ENCODE measurements at places on chromosomes 4 and X.

DNA sequence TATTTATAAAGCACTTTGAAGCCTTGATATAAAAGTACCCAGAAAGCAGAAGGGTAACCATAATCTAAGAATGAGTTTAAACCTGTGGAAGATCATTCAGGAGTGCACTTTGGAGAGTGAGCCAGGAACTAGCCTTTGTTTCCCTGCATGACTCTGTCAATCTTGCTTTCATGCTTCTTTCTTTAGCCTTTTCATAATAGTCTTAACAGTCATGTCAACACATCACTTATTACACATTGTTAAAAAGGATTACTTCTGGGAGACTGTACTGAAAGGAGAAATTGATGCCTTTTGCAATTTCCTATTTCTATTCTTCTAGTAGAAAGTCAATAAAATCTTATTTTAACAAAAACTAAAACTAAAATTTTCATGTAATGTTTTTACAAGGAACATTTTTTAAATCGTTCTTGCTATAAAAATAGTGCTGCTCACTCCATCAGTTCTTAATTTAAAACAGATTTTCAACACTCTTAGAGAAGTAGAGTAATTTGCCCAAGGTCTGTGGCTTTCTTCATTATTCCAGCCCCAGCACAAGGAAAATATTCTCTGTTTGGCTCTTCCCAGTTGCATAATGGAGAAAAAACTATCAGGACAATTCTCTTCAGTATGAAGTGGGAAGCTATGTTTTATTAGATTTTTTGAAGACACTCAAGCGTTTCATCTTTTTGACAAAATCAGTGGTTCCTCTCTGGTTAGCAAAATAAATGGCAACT lies 35.4 kb upstream of the SPP1 start:
- DNase-seq, result no peak

- no peak for DNase-seq
Observed at GRCh38 chrX:139126493-139126892, 404.0 kb upstream of the F9 start.

DNA sequence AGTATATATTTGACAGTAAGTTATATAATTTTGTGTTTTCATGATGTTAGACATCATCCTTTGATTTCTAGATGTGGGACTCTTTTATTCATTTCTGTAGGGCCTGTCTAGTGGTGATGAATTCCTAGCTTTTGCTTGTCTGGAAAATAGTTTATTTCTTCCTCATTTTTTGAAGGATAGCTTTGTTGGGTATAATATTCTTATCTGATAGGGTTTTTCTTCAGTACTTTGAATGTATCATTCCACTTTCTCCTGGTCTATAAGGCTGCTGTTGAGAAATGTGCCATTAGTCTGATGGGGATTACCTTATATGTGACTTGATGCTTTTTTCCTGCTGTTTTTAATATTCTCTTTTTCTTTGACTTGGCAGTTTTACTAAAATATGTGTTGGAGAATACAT lies 1104.5 kb downstream of the FAT4 start:
- DNase-seq, result no peak

- DNase-seq, result no peak
Observed at GRCh38 chr4:177225605-177226004, 84.1 kb upstream of the NEIL3 start.

- no peak for DNase-seq
Observed at GRCh38 chr4:128847082-128847724, 37.7 kb downstream of the JADE1 start.

GRCh38 chr4:88818631-88819470 lies 121.2 kb upstream of the NAP1L5 start:
- peak; percentile 24 for DNase-seq

DNA sequence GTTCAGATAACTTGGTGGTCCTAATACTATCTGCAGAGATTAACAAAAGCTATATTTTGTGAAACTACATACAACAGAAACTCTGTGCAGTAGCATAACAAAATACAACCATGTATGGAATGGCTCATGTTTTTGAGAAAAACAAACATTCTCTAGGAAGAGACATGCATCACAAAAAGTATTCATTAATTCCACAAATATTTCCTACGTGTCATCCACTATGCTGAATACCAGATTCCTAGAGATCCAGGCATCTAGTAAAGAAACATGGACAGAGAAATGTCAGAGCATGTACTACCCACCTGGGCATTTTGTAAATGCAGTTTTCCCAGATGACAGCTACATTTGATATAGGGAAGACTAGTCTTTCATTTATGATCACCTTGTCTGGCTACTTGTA lies 248.1 kb downstream of the OPHN1 start:
- DNase-seq, result no peak

DNA sequence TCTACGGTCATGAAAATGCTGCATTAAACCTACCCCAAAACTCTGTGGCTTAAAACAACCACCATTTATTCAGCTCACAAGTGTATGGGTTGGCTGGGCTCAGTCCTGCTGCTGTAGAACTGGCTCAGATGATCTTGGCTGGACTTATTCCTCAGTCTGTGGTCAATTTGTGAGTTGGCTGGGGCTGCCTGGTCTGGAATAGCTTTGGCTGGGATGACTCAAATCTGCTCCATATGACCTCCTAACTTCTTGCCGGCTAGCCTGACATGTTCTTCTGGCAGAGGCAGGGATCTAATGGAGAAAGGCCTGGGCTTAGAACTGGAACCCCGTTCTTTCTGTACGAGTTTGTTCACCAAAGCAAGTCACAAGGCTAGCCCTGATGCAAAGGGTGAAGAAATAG lies 71.7 kb downstream of the CFAP299 start:
- no peak for DNase-seq

DNA sequence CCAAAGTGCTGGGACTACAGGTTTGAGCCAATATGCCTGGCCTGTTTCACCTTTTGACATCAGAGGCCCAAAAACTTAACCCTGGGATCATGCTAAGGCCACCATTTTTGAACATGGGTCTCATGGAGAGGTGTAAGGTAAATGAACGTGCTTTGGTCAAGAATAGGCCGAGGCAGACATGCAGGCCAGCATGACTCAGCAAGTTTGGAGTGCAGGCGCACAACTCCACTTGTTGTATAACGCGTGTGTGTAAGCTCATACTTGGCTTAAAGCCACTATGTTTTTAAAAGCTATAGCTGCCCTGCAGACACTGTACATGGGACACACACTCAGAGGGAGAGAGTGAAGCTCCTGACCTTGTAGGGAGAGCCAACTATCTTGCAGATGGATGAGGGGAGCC lies 43.8 kb upstream of the HPSE start:
- no peak for DNase-seq

DNA sequence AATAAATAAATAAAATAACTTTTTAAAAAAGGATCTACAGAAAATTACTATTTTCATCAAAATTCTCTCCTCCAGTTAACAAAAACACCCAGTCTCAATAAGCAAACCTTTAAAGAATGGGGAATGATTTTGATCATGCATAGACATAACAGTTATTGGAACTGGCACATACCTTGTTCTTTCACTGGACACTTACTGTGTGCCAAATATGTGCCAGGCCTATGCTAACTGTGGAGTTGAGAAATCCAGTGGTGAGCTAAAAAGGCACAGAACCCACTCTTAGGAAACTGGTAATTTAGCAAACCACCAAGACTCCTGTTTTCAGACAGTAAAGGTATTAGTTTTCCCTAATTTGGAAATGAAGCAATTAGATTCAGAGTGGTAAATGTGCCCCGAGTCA lies 39.1 kb downstream of the CLOCK start:
- DNase-seq, result no peak

GRCh38 chrX:17549107-17549651 lies 174.2 kb downstream of the NHS start:
- no peak for DNase-seq

DNA sequence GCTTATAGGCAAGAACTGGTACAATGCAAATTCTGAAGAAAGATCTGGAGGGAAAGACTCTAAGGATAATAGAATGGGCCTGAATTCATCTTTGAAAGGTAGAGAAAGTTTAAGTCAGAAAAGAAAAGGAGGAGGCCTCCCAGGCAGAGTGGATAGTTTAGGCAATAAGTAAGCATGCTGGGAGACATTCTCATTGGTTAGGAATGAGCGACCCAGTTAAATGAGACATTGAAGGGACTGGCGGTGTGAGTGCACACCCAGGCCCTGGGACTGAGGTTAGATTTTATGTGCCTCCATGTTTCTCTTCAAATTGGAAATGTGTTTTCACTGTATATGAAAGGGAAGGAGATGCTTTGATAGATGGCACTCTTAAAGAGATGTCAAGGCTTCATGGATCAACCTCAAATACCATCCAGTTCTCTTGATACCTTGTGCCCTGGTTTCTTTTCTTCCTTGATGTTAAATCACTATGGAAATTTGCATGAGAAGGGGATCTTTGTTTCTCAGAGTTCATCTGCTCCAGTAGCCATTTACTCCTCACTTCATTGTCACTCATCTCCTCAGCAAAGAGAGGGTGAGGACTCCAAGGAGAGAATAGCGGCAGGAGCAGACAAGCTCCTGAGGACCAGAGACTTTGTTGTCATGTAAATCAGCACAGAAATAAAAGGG lies 584.2 kb upstream of the INTU start:
- DNase-seq, result no peak

DNA sequence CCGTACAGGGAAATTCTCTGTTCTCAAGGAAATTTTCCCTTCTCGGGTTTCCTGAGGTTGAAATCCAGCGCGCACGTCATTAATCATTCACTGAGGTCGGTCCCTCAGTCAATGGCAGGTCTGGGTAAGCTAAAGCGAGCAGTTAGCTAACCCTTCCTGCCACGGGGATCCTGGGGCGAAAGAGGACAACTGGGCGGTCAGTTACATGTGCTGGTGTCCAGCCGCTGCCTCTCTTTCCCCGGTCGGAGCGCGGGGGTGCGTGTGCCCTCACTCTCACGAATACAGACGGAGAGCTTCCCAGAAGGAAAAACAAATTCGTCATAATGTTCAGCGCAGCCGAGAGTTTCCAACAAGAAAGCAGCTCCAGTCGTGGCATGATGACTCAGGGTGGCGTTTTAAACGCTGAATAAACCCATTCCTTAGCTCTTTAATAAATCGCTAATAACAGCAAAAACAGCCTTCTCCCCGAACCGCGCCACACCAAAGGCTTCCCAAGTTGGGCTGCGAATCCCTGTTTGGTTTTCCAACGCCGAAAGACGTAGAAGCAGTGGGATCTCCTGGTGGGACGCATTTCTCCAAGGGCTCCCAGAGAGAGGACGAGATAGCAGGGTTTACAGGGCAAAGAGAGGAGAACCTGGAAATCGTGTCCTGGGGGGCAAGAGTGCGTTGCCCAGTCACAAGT lies 752 bp upstream of the FGF5 start:
- DNase-seq, result no peak

DNA sequence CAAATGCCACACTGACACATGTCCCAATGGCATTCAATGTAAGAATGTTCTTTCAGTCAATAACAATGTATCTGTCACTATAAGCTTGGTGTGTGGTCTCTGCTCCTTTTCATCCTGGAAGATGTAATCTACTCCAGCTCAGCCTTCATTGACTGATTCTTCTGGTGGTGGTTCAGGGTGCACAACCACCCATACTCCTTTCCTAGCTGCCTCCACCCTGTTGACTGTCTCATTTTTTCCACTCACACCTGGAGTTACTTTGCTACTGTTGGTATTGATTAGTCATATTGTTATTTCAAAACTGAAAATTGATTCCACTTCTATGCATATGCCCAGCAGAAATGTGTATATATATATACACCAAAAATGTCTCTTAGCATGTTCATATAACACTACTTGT lies 140.5 kb downstream of the ASB9 start:
- no peak for DNase-seq

DNA sequence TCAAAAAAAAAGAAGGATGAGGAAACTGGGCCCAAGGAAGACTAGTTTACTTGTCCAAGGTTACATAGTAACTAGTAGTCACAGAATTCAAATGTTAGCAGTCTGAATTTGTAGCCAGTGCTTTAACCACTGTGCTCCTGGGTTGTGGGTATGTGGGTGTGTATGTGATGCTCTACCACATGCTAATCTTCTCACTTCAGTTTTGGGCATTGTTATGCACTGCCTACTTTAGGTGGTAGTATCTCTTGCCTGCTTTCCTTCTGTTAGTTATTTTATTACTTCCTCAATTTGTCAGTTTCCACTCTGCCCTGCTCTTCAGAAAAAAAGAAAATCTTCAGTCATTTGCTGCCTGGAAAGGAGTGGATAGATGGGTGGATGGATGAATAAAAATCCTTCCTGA lies 219.2 kb downstream of the RPA4 start:
- DNase-seq, result no peak

DNA sequence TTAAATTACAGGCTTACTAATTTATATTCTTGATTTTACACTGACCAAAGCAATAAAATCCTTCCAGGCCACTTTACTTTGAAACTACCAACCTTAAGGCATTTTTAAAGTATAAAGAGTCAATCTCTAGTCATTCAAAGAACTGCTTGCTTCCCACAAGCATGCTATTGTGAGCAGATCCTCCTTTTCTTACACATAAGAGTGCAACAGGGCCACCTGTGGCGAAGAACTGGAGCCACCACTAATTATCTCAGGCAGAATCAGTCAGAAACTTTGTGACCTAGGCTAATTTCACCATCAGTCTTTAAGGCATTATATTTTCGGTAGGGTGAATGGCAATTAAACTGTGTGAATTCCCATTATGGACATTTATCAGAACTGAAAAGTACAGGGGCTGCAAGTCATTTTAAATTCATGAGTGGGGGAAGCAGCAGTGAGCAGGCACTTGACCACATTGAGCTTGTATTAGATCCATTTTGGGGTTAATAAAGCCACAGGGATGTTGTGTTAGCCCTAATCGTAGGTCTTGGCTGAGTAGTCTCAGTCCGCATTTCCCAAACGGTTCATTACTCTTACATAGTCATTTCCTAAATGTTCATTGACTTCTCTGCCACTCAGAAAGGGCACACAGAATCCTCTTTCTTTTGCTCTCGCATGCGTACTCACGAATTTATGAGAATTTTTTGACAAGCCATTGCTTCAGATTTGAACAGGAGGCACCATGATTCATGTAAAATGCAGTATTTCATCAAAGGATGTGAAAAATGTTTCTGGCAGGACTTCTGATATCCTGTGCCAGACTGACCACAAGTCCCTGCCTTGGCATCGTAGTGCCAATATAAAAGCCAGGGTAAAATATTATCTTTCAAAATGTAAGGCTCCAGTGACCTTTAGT lies 39.8 kb downstream of the NPY2R start:
- no peak for DNase-seq

- DNase-seq, result no peak
Observed at GRCh38 chrX:13917507-13917906, 100.6 kb upstream of the GPM6B start.

DNA sequence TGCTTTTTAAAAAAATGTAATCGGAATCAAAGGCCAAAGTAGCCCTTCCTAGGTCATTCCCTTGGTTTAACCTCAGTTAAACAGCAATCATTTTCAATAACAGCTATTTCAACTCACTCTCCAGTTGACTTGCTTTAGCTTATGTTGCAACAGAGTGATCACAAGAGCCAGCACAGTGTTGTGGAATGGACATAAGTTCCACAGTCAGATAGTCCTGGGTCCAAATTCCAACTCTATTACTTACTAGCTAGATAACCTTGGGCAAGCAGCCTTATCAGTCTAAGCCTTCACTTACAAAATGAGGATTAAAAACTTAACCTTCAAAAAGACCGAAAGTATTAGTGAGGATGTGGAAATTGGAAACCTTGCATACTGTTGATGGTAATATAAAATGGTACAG lies 9.2 kb upstream of the GPC3 start:
- no peak for DNase-seq

GRCh38 chr4:89303177-89303576 lies 4.4 kb downstream of the GPRIN3 start:
- no peak for DNase-seq
